ENCODE measurements at places on chromosomes 3 and 15.

GRCh38 chr3:190972840-190973270 lies 110.4 kb upstream of the GMNC start:
- DNase-seq, result no peak

- DNase-seq, result no peak
These were observed 24.6 kb upstream of the LRRFIP2 start for GRCh38 chr3:37198996-37199395.

DNA sequence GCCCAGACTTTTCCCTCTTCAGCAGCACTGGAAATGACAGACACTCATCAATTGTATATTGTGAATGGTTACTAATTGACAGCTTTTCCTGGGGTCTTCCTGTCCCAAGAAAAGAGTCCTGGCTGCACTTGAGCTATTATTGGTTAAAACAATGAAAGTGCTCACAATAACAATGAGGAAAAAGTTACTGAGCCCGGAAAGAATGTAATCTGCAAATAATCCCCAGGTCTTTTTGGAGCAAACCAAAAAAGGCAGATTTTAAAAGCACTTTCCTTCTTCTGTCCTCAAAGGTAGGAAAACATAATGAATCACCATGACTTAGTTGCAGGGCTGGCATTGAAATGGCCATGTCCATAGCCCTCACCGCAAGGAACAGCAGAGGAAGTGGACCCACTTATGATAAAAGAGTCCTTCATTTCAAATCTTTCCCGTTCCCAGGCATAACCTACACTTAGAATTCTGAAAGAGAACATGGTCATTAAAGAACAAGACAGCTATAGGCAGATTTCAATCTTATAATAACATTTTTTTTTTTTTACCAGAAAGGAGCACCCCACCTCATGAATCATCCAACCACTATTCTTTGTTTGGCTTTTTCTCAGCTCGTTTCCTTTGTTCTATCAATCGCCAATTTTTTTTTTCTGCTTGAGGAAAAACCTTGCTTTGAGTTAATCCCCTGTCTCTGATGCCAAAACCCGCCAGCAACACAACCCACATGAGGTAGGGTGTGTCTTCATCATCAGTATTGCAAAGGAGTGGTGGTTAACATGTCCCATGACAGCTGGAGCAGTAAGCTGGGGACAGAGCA lies 35.5 kb upstream of the ATP1B3 start:
- DNase-seq, result no peak

GRCh38 chr15:74826921-74827320 lies 494 bp downstream of the CPLX3 start:
- no peak for DNase-seq

DNA sequence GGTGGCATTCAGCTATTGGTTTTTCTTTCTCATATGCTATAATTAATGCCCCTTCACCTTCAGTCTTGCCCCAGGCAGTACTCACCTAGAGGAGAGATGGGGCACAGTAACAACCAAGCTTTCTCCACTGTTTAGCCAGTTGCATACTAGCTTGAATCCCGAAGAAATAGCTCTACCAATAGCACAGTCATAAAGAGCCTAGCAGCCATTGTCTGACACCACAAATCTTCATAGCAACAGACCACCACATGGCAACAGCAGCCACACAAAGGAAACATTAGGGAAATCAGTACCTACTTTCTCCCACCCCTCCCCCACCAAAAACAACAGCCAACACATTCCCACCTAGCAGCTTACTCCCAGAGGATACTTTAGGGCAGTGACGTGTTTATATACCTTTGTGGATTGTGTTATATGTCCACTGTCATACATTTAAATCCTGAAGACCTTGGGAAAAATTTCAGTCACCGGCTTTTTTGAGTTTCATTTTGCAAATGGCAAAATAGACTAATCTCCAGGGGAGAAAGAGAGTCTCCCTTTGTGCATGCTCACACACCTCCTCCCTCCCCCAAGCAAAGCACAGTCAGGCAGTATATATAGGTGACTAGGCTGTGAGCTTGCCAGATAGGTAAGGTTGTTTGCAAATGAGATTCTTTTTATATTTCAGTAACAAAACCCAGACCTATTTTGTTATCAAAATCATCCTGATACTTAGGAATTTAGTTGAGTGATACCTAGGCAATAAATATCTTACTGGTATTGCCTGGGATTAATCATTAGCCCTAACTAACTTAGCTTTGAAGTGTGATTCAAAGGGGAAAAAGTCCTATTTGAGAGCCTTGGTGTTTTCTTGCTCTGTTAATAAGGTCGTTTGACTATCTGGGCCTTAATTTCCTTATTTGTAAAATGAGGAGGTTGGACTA lies 140.6 kb downstream of the RBPMS2 start:
- no peak for DNase-seq

DNA sequence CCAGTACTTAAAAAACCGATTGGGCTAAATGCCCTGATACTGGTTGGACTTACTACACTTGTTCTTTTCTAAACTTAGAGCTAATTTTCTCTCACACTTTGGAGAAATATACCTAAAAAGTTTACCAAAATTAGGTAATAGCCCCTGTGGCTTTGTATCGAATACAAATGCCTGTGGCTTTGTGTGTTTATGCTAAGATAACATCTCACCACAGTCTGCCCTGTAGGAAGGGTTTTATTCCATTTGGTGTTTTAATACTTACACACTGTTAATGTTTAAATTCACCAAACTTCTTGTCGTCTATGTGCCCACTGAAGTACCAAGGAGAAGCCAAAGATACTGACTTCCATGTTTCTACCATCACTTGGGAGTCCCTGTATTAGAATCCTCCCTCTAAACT lies 66.4 kb downstream of the BCHE start:
- DNase-seq, result no peak

DNA sequence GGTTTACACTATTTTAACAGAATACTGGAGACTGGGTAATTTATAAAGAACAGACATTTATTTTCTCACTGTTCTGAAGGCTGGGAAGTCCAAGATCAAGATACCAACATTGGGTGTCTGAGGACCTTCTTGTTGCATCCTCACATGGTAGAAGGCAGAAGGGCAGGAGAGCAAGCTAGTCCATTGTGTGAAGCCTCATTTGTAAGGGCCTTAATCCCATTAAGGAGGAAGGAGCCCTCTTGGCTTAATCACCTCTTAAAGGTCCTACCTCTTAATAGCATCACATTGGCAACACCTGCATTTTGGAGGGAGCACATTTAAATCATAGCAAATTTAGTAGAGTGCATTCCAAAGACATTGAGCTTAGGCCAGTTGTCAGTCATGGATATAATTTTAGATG lies 26.2 kb downstream of the UBE2Q2 start:
- DNase-seq, result no peak

Data from left ventricle myocardium superior (tissue), 1 donor.